ENCODE measurements at places on chromosomes 1 and 21. TPM values are rescaled to one million over a fixed set of nuclear protein-coding genes. Genes with fewer than 3 reads are reported as not detected.

- peaks cover 30% of the 10 kb centered on the region for H3K4me1 ChIP-seq
- H3K27me3 ChIP-seq, result no peaks in the 10 kb centered on the region
- H3K27ac ChIP-seq, result no peak overlapping the region
- no peak overlapping the region for H3K4me3 ChIP-seq
- no peak for DNase-seq
Measured at GRCh38 chr1:205600085-205600484, 31.7 kb downstream of the ELK4 start.

Gene VANGL2
- polyA plus RNA-seq, result 0.06 TPM

GRCh38 chr1:183063349-183063748, 40.1 kb downstream of the LAMC1 start:
- H3K36me3 ChIP-seq, result peaks cover 7% of the 10 kb centered on the region
- no peak for DNase-seq
- no peak overlapping the region for H3K27ac ChIP-seq
- H3K27me3 ChIP-seq, result no peaks in the 10 kb centered on the region

Gene TMEM167B
- polyA plus RNA-seq, result 20.8 TPM

Gene TDRD10
- polyA plus RNA-seq, result not detected

GRCh38 chr21:42156690-42157605, 62.0 kb upstream of the ABCG1 start:
- H3K4me3 ChIP-seq, result no peak overlapping the region
- DNase-seq, result no peak
- peaks cover 14% of the 10 kb centered on the region for H3K4me1 ChIP-seq
- no peaks in the 10 kb centered on the region for H3K36me3 ChIP-seq
- no peak overlapping the region for H3K27ac ChIP-seq

DNA sequence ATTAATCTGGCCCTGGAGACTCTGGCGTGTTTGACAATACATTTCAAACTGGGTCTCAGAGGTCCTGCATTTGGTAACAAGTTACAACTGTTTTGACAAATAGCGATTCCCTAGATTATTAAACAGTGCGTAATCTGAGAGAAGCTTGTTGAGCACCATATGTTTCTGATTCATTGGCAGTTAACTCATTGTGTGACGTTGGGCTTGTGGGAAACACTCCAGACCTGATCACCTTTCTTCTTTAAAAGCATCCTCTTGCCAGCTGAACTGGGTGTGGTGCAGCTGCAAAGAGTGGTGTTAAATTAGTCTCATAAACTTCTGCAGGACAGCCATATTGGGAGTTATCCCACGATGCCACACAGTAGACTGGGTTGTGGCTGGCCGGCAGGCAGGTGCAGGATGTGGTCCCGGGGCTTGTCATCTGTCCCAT, 82.7 kb downstream of the CDC7 start:
- H3K27me3 ChIP-seq, result peaks cover 12% of the 10 kb centered on the region
- no peak overlapping the region for H3K27ac ChIP-seq
- H3K4me3 ChIP-seq, result no peak overlapping the region
- no peak for DNase-seq
- no peaks in the 10 kb centered on the region for H3K36me3 ChIP-seq
